NK-92 treated with Interleukin-12 subunit alpha and Interleukin-12 subunit beta, amount 100 ng/mL, for 24 hours (cell line): ENCODE measurements at places on chromosomes 7 and 10.

GRCh38 chr10:62039954-62040353 is 138.5 kb downstream of the ARID5B start:
- no peak for DNase-seq

GRCh38 chr10:92839191-92840085 is 8.9 kb upstream of the EXOC6 start:
- no peak for DNase-seq

GRCh38 chr7:94547126-94547525 is 37.5 kb downstream of the CASD1 start:
- DNase-seq, result no peak

- DNase-seq, result no peak
Measured at GRCh38 chr7:65444899-65445823, 71.5 kb downstream of the ZNF92 start.

DNA sequence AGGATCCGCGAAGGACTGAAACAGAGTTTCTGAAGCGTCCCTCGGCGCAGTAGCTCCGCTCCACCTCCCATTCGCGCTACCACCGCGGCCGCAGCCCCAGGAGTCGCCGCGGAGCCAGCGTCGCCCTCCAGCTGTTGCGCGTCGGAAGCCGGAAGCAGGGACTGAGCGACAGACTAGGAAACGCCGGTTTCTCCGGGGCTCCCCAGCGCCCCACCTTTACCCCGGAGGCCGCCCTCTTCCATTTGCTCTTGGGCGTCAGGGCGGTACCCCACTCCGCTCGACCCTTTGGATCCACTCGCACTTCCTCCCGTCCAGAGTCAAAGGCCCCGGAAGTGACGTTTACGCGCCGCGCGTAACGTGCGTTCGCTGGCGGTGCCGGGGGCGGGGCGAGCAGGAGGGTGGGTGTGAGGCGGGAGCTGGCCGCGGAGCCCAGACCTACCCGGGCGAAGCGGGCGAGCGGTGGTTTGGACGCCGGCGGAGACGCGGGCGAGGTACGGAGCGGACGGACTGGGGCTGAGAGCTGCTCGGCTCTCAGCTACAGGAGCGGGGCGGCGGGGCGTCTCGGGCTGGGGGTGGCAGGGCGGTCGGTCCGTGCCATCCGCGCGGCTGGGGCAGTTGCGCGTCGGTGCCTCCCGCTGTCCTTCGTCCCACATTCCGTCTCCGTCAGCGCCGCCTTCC is at the start of gene RABGEF1:
Gene RABGEF1 (plus strand): TSS at position 432 of the 678 bp plus-strand sequence. CDS start 31,167 bp downstream, outside the sequence.
- peak; percentile 98 for DNase-seq
